ENCODE measurements at places on chromosomes 5 and 9.

DNA sequence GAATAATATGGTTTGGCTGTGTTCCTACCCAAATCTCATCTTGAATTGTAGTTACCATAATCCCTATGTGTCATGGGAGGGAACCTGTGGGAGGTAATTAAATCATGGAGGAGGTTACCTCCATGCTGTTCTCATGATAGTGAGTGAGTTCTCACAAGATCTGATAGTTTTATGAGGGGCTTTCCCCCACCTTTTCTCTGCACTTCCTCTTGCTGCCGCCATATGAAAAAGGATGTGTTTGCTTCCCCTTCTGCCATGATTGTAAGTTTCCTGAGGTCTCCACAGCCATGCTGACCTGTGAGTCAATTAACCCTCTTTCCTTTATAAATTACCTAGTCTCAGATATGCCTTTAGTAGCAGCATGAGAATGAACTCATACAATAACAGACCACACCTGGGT lies 63.7 kb upstream of the PRR16 start:
- DNase-seq = no peak

DNA sequence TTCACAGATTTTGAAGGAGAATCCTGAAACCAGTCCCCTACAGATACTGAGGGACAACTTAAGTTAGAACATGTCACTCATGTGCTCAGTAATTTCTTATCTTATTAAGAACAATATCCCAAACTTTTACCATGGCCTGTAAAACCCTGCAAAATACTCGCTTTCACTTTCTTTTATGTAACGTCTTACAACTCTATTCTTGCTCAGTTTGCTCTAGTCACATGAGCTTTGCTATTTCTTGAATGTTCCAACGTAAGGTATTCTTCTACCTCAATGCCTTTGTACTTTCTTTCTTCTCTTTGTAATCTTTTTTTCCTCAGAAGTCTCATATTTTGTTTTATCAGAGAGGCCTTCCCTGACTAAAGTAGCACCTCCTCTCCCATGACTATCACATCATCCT lies 14.1 kb downstream of the TMEM38B start:
- DNase-seq = no peak

- no peak for DNase-seq
Measured at GRCh38 chr9:92292338-92293074, 991 bp downstream of the IARS1 start.

- DNase-seq = no peak
Measured at GRCh38 chr5:14861123-14861765, 10.3 kb downstream of the ANKH start.

DNA sequence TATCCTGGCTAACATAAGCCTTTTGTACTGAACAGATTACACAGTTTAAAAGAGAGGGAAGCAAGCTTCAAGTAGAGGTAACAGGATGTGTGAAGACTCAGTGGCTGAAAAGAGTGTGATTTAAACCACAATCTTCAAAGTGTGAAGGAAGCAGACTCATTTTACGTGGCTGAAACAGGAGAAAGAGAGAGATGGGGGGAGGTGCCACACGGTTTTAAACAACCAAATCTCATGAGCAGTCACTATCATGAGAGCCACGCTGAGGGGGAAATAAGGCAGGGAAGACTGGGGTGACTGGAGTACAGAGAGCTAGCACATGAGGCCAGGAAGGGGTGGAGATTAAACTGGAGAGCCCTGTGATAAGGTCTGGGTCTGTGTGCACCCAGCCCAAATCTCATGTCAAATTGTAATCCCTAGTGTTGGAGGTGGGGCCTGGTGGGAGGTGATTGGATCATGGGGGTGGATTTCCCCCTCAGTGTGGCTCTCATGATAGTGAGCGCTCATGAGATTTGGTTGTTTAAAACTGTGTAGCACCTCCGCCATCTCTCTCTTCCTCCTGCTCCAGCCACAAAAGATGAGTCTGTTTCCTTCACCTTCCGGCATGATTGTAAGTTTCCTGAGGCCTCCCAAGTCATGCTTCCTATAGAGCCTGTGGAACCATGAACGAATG lies 318.6 kb upstream of the CD180 start:
- no peak for DNase-seq

GRCh38 chr9:21996438-21996837 lies 1.8 kb downstream of the CDKN2B-AS1 start:
- no peak for DNase-seq

- DNase-seq = no peak
Measured at GRCh38 chr9:91785447-91785842, 164.6 kb downstream of the ROR2 start.
